Activated CD8-positive, alpha-beta T cell treated with anti-CD3 and anti-CD28 coated beads for 36 hours (primary cell): ENCODE measurements at places on chromosomes 4 and X. TPM values are rescaled to one million over a fixed set of nuclear protein-coding genes. Genes with fewer than 3 reads are reported as not detected.

DNA sequence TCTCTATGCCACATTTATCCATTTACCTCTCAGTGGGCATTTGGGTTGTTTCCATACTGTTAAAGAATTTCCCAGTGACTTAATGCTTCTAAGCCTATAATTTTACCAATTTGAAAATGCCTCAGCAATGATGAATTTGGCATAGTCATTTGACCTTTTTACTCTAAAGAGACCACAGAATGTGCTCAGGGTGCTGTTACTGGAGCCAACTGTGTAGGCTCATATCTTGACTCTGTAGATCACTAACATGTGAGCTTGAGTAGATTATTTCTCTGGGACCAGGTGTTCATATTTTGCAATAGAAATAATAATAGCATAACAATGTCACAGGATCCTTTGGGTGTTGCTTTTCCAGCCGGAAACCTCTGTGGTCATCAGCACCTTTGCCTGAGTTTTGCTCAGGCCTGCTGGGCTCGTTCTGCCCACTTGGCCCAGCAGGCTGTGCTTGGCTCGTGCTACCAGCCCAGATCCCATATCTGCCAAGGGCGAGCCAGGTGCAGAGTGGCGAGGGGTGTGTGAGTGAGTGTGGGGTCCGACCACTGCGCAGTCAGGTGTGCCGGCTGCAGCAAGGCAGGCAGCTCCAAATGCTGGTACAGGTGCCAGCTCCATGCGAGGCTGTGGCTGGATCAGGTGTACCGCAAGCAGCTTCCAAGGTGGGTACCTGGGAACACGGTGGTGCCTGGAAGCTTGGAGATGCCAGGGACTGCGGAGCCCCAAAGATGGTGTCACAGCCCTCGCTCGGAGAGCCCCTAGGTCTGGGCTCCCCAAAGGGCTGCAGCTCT lies 70.6 kb upstream of the ANK2 start:
- H3K4me3 ChIP-seq, result no peak overlapping the region
- no peaks in the 10 kb centered on the region for H3K36me3 ChIP-seq
- DNase-seq, result no peak
- no peaks in the 10 kb centered on the region for H3K4me1 ChIP-seq

TRMT44 gene
- total RNA-seq, result 26.3 TPM

SSX2B gene
- total RNA-seq, result not detected

KCND1 gene
- 2.5 TPM for total RNA-seq

- DNase-seq, result no peak
- H3K4me3 ChIP-seq, result no peak overlapping the region
- no peaks in the 10 kb centered on the region for H3K4me1 ChIP-seq
- no peaks in the 10 kb centered on the region for H3K27me3 ChIP-seq
- H3K36me3 ChIP-seq, result no peaks in the 10 kb centered on the region
Measured at GRCh38 chr4:10303291-10303690, 153.9 kb downstream of the ZNF518B start.

DNA sequence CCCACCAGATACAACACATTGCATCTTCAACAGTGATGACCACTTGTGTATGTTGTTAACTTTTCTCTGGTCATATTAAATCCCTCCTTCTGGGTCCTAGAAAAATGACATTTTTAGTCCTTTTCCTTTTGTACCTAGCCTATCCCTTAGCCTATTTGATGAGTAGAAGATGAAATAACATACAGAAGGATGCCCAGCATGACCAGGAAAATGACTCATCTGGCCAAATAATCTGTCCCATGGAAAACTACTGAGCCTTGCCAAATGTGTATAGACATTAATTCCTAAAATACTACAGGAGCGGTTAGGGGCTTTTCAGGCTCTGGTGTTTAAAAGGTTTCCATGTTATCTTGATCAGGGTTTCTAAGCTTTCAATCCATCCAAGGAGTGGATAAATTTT lies 129.0 kb upstream of the KCNIP4 start:
- H3K27me3 ChIP-seq, result no peaks in the 10 kb centered on the region
- no peak overlapping the region for H3K27ac ChIP-seq
- no peak overlapping the region for H3K4me3 ChIP-seq
- DNase-seq, result no peak
- no peaks in the 10 kb centered on the region for H3K4me1 ChIP-seq

- H3K27me3 ChIP-seq, result no peaks in the 10 kb centered on the region
- H3K36me3 ChIP-seq, result peaks cover 1% of the 10 kb centered on the region
- DNase-seq, result no peak
- H3K4me1 ChIP-seq, result no peaks in the 10 kb centered on the region
Measured at GRCh38 chr4:19455850-19456602, 795.7 kb upstream of the SLIT2 start.

DNA sequence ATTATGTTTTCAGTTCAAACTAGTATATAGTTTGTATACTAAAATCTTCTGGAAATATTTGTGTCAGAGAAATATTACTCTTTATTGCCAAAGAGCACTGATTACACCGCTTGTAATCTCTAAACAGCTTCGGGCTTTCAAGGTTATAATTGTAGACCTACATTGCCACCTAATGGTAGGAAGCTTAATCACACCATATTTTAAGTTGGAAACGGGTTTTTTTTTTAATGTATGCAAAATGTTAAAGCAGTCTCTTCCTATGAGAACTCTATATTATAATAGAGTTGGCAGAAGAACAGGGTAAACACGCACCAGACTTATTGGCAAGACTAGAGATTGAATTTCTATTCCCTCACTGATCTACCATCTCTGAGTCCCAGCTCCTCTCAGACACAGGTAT lies 19.5 kb upstream of the NFXL1 start:
- H3K36me3 ChIP-seq, result no peaks in the 10 kb centered on the region
- no peaks in the 10 kb centered on the region for H3K27me3 ChIP-seq
- H3K4me3 ChIP-seq, result no peak overlapping the region

CXCL11 gene
- not detected for total RNA-seq

GRCh38 chrX:2462780-2463179 lies 38.0 kb downstream of the DHRSX start:
- H3K4me1 ChIP-seq, result peaks cover 3% of the 10 kb centered on the region
- H3K4me3 ChIP-seq, result no peak overlapping the region
- no peaks in the 10 kb centered on the region for H3K27me3 ChIP-seq
- no peak for DNase-seq

- H3K4me1 ChIP-seq, result peaks cover 4% of the 10 kb centered on the region
- no peak overlapping the region for H3K27ac ChIP-seq
- DNase-seq, result no peak
- H3K36me3 ChIP-seq, result no peaks in the 10 kb centered on the region
Measured at GRCh38 chr4:70564033-70564432, 28.0 kb upstream of the AMBN start.

- peaks cover 15% of the 10 kb centered on the region for H3K27me3 ChIP-seq
- no peaks in the 10 kb centered on the region for H3K4me1 ChIP-seq
- no peak overlapping the region for H3K4me3 ChIP-seq
- no peak for DNase-seq
- no peak overlapping the region for H3K27ac ChIP-seq
Measured at GRCh38 chr4:83618991-83619645, 83.2 kb downstream of the GPAT3 start.

CABS1 gene
- not detected for total RNA-seq

GRCh38 chrX:9267415-9267814 lies 197.4 kb upstream of the TBL1X start:
- no peak overlapping the region for H3K27ac ChIP-seq
- no peaks in the 10 kb centered on the region for H3K27me3 ChIP-seq
- H3K36me3 ChIP-seq, result no peaks in the 10 kb centered on the region
- no peaks in the 10 kb centered on the region for H3K4me1 ChIP-seq

DNA sequence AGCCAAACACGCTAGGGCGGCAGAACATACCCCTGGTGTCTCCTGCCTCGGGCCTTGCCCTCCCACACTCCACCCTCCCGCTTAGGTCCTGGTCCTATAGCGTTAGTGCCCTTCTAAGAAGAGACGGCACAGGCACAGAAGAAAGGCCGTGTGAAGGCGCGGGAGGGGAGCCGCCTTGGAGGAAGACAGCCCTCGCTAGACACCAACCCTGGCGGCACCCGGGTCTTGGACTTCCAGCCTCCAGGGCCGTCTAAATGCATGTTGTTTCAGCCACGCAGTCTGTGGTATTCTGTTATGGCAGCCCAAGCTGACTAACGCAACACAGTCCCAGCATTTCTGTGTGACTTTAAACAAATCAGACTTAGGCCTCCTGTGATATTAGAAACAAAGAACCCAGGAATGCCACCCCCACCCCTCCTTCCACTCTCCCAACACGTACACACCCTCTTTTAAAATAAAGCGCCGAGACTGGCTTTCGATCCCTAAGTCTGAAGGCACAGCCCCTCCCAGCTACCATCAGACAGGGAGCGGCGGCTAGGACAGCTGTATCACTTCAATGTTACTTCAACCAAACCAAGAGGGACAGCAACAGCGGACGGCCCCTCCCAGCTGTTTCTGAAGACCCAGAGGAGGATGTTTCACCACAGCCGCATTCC lies 128.0 kb downstream of the AFAP1 start:
- H3K4me1 ChIP-seq, result peaks cover 2% of the 10 kb centered on the region
- DNase-seq, result no peak
- H3K27me3 ChIP-seq, result no peaks in the 10 kb centered on the region
- no peak overlapping the region for H3K27ac ChIP-seq
- H3K36me3 ChIP-seq, result peaks cover 16% of the 10 kb centered on the region

DNA sequence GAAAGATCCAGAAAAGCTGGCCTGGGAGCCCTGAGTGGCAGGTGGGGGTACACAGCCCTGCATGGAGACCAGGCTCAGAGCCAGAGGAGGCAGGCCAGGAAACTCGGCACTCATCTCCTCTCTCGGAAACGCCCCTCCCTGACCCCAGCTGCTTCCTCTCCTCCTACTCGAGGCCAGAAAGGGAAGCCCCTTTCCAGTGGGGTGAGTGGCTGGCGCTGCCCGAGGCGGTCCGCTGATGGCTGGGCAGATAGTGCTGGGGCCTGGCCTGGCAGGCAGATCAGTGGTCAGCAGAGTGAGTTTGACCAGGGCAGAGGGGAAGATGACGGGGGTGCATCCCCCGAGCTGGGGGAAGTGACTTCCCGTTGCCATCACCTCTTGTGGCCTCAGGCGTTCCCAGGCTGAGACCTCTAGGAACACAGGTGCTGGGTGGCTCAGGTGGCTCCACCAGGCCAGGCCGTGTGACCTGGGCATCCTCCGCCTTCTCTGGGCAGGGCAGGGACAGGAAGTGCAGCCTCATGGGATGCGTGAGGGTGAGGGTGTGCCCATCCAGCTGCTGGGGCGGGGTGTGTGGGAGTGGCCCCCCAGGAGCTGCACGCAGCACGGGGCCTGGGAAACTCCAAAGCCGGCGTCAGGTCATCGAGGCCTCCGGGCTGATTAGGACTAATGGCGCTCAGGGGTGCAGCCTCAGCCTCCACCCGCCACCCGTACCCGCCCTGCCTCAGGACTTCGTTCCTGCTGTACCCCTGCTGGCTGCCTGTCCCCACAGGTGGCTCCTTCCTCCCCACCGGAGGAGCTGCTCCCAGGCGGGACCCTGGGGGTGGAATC lies 5.7 kb downstream of the SH3BP2 start:
- no peaks in the 10 kb centered on the region for H3K27me3 ChIP-seq
- H3K27ac ChIP-seq, result peak overlapping the region; percentile 84
- peaks cover 62% of the 10 kb centered on the region for H3K4me1 ChIP-seq
- peak overlapping the region; percentile 78 for H3K4me3 ChIP-seq
